ENCODE measurements at places on chromosomes 11 and 22.
A peak's percentile ranks its signal among the peaks of the same experiment; 100 is the strongest.

- no peak for DNase-seq
Measured at GRCh38 chr11:69470793-69471728, 10.4 kb upstream of the LINC01488 start.

DNA sequence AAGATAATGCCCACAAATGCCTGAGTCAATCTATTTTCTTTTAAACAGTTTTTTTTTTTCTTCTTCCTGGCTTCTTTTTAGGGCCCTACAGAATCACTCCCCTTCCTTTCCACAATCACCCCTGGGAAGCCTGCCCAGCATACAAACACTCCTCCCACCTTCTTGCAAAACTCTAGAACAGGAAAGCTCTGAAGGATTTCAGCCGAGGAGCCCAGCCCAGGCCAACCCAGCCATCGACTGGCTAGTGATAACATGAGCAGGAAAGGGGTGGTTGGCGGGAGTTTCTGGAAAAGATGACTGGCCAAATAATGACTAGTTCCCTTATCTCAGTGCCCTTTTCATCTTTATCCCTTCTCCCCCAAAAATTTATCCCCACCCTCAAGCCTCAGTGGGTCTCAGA lies 68.2 kb downstream of the USP35 start:
- no peak for DNase-seq

GRCh38 chr22:44995105-44995514 lies 14.7 kb downstream of the PHF21B start:
- DNase-seq, result no peak

- DNase-seq, result no peak
Measured at GRCh38 chr11:101096036-101096704, 33.4 kb downstream of the PGR start.

DNA sequence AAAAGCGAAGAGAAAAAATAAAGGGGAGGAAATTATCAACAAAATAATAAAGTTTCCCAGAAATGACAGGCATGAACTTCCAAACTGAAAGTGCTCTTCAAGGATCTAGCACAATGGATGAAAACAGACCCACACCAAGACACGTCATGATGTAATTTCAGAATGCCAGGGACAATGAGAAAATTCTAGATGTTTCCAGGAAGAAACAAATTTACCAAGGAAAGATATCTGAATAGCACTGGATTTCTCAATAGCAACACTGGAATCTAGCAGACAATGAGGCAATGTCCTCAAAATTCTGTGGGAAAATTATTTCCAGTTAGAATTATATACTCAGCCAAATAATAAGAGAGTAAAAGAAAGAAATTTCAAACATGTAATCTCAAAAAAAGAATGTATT lies 46.0 kb downstream of the DENND5A start:
- DNase-seq, result no peak

- no peak for DNase-seq
Measured at GRCh38 chr11:70491696-70492472, 93.6 kb downstream of the CTTN start.

GRCh38 chr22:27715106-27715505 lies 86.5 kb downstream of the MN1 start:
- no peak for DNase-seq

- no peak for DNase-seq
Measured at GRCh38 chr22:46596032-46596441, 24.1 kb upstream of the GRAMD4 start.

- peak; percentile 100 for DNase-seq
Measured at GRCh38 chr22:46035742-46036557, 59.0 kb upstream of the WNT7B start.

DNA sequence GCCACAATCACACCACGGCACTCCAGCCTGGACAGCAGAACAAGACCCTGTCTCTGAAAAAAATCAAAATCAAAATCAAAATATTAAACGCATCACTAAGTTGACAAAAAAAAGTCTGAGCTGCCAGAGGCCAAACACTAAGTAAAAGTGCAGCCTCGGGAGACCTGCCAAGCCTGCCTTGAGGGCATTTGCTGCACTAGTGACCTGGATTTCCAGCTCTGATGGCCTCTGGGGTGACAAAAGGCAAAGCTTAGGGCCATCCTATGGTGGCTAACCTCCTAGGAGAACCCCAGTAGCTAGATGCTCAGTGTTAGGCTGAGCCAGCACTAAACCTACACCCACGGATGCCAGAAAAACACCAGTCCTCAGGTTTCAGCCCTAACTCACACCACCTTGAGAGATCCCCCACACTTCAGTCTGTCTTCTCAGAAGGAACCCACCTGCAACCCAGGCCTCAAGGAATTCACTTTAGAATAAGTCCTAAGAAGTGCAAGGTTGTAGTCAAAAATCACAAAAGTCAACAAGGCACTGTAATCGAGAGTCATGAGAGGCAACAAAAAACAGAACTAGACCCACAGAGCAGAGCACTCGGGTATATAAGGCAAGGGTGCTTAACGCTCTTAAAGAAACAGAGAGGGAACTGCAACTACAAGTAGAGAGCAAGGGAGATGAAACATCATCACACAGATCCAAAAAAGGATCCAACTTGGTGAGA lies 28.6 kb downstream of the GNB1L start:
- no peak for DNase-seq

DNA sequence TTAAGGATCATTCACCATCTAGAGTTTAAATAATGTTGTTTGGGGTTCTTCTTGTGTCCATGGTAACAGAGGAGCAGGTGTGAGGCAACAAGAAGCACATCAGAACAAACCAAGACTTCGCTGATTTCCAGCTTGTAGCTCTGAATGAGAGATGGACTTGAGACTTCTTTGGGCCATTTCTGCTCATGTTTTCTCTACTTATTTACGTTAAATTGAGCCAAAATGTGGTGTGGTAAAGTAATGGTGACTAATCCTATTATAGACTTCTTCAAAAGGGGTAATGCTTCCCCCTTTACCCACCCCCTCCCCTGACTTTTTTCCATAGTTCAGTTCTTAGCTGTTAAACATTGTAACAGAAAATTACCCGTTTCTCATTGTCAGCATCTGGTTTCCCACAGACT lies 65.2 kb downstream of the CSTPP1 start:
- no peak for DNase-seq

- DNase-seq, result no peak
Measured at GRCh38 chr11:46363031-46363407, 15.8 kb downstream of the DGKZ start.

DNA sequence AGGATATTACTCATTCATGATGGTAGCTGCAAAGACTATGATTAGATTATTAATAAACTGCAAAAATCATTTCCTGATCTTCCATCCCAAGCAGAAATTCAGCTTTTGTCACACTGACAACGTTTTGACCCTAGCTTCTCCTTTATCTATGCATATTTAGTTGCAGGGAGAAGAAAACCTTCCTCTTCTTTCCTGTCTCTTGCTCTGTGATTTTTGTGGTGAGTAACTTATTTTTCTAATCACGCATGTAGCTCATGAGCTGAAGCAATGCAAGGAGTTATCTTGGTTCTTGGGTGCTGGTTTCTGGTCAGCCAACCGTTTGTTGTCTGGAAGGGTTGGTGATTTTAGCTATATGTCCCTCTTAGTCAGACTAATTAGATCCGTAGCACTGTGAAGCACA lies 56.4 kb downstream of the FDX1 start:
- no peak for DNase-seq

DNA sequence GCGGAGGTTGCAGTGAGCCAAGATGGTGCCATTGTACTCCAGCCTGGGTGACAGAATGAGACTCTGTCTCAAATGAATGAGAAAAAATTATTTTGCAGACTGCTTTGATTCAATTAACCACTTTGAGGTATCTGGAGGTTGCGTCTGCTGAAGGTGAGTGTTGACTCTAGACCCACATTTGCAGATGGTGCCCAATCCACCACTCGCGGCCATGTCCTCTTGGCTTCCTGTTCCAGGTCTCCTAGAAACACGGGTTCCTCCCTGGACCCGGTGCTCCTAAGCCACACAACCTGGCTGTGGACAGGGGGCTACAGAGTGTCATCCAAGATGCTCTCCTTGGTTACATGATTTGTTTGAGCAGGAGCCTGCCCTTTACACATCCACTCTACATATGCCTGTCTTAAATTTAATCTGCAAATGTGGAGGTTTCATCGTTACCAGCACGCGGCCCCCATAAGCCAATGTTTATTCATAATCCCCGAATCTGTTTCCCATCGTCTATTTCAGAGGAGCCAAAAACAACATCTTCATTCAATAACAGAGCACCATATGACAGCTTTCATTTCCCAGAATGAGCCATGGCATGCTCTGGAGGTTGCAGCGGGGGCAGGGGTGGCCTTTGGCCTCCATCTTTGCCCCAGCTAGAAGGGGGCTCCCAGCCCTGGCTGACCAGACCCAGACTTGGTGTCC lies 377.2 kb downstream of the CTTN start:
- DNase-seq, result no peak

- no peak for DNase-seq
Measured at GRCh38 chr11:19646308-19646707, 66.3 kb upstream of the NAV2 start.

GRCh38 chr11:119891055-119891768 lies 162.2 kb upstream of the NECTIN1 start:
- DNase-seq, result no peak

GRCh38 chr22:28268171-28268570 lies 349.1 kb upstream of the PITPNB start:
- DNase-seq, result no peak

- no peak for DNase-seq
Measured at GRCh38 chr11:36086366-36086765, 142.5 kb downstream of the LDLRAD3 start.

DNA sequence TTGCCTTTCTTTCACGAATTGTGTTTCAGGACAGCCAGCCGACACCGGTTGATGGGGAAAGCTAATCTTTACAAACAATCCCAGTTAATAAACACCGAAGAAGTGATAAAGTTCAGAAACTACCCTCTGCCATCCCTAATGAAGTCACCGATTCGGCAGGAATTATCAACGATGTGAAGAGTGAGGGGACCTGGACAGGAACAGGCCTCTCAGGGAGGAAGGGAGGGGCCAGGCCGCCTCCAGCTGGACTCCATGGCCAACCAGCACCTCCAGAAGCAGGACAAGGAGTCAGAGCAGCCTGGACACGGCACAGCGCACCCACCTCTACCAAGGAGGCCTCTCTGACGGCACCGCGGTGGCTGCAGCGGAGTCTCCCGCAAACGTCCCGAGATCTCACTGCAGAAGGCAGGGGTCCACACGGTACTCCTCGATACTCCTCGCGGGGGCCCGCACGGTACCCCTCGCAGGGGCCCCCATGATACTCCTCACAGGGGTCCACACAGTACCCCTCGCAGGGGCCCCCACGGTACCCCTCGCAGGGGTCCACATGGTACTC lies 3.9 kb downstream of the TOLLIP start:
- DNase-seq, result no peak

- DNase-seq, result no peak
Measured at GRCh38 chr11:774873-775592, 2.3 kb downstream of the GATD1 start.

- no peak for DNase-seq
Measured at GRCh38 chr11:104060820-104061219, 24.4 kb downstream of the DDI1 start.

DNA sequence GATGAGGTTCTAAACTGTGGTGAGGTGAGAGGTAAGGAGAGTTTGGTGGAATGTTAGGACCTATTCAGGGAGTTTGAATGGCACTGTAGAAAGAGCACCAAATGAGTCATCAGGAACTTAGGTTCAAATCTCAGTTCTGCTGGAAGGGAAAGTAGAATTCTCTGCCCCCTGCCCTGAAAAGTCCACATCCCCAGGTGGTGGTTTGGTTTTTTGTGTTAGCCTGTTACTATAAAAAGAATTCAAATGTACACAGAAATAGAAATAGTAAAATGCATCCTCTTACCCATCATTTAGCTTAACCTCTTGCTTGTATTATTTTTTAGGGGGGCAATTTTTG lies 20.2 kb downstream of the PPFIBP2 start:
- DNase-seq, result no peak

GRCh38 chr11:132046288-132046865 lies 676.0 kb downstream of the NTM start:
- DNase-seq, result no peak

DNA sequence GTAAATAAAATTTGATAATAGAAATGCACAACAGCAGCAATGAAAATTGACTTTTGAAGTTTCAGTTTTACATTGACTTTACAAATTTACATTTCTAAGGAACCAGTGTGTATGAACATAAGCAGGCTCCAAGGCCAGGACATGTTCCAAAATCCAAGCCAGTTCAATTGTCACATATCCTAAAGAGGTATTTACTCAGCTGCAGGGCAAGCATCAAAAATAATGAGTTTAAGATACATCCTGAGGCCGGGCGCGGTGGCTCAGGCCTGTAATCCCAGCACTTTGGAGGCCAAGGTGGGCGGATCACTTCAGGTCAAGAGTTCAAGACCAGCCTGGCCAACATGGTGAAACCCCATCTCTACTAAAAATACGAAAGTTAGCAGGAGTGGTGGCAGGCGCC lies 39.0 kb upstream of the AKIP1 start:
- no peak for DNase-seq

DNA sequence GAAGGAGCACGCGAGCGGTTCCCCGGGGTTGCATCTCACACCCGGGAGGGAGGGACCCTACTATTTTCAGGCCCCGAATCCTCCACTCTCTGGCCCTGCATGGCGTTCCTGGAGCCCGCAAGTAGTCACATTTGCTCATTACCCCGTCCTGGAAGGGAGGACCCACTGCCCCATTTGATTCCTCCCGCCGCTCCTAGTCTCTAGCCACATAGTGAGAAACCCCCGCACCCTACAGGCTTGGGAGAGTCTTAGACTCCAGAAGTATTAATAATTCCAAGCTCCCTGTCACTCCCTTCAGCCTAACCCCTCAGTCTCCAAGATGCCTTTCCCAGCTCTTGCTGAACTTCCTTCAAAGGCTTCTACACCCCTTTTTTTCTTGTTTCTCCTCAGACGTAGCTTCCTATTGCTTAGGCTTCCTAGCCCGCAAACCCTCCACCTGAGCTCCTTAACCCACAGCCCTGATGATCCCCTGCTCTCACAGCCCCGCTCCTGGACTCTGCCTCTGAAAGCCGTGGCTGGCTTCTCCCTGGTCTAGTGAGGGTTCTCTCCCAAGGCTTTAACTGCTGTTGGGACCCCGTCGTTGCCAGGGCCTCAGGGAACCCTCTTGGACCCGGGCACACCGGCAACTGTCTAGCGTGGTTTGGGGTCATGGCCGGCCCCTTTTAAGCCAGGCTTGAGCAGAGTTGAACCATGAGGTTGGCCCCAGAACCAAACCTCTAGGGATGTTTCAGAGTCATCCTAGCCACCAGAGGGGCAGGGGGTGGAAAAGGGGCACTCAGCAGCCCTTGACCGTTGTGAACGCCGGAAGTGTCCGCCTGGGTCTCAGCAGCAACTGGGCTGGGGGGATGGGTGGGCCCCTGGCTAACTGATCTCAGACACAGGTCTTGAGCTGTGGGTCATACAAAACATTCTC lies 862 bp downstream of the GGA1 start:
- no peak for DNase-seq

All from H1 (cell line).